ENCODE measurements at places on chromosomes 1 and 21.

GRCh38 chr1:3846541-3846940 lies 10.5 kb downstream of the CEP104 start:
- no peak for DNase-seq

GRCh38 chr21:28513428-28513827 lies 479.2 kb downstream of the LTN1 start:
- no peak for DNase-seq

DNA sequence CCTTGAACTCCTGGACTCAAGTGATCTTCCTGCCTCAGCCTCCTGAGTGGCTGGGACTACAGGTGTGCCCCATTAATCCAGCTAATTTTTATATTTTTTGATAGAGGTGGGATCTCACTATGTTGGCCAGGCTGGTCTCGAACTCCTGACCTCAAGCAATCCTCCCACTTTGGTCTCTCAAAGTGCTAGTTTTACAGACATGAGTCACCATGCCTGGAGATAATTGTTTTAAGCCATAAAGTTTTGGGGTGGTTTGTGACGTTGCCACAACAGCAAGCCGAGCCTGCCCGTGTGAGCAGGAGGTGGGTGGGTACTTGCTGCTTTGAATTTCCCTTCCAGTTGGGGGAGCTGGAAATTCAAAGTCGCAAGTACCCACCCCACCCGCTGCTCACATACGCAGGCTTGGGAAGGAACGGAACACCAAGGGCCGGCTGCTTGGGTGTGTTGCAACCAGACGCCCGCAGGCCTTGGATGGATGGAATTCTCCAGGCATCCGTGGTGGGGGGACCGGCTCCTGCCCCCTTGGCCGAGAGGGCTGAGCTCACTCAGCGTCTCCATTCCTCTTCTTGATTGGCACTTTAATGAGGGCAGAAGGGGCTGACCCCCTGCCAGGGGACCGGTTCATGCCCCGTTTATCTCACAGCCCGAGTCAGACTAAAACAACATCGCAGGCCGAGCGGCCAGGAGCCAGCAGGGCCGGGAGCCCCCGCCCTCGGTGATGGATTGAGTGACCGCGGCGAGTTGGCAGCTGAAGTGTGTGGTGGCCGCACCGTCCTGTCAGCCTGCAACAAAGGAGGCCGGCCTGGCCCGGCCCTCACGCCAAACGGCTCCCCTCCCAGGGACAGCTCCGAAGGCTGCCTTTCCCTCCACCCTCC lies 78.1 kb downstream of the DHRS3 start:
- DNase-seq, result no peak

DNA sequence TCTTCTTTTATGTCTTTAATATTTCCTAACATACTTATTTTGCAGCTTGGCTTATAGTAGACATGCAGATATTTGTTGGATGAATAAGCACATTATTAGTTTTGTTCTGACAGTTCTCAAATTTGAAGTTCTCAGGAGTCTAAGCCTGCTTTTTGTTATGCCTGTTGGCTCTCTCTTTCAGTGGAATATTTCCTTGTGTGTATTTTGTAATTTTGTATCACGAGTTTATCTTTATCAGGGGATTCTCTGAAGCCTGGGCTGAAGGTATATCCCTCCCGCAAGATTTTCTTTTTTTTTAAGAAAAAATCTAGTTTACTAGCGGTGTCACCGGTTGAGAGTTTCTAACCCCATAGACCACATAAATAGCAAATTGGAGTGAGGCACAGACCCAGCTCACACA lies 105.9 kb downstream of the RGL1 start:
- no peak for DNase-seq

DNA sequence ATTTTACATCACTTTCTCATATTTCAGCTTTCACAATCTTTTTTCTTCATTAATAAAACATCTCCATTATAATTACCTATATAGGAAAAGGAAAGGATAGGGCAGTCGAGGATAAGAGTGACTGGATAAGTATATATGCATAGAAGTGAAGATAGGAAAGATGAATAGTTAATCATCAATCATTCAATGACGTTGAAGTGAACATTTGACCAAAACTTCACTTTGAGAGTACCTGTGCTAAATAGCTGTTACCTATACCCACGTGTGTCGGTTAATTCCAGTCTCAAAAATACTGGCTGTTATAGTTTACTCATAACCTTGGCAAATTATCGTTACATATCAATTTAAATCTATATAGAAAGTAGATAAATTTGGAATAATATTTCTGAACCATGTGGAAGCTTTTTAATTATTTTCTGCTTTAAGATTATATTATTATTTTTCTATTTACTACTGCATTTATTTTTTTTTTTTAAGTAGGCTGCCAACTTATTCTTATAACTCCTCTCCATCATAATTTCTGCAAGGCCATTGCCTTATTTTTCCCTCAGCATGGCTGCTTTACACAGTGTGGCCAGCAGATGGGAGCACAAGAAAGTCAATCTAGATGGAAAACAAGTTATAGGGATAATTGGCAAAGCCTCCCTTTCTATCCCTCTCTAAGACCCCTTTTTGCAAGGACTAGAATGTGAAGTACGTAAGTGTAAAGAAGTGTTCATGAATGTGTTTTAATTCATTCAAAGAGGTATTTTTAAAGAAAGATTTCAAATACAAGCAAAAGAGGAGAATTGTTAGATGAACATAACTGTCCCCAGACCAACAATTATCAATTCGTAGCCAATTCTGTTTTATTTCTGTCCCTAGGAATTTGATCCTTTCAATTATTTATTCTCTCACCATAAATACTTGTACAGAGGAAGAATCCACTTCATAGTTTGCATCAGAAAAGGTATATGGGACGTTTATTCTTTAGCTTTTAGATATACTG lies 290.4 kb downstream of the KCNT2 start:
- DNase-seq, result peak; percentile 19

- DNase-seq, result peak; percentile 87
Observed at GRCh38 chr1:151710187-151710840, 6.3 kb downstream of the CELF3 start.

GRCh38 chr1:225699336-225699735 lies 46.4 kb upstream of the ENAH start:
- DNase-seq, result no peak

DNA sequence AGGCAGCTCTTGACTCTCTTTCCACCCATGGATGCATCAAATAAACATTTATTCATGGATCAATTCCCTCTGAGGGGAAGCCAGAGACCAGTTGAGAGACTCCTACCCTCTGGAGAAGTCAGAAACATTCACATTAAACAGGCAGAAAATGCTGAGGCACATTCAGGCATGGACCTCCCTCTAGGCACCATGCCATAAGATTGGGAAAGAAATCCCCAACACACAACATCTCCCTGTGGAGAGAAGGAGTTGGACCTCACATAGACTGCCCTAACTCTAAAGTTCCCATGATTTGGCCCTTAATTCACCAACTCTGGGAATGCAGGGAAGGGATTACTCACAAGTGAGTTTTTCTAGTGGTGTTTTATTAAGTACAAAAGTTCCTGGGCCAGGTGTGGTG lies 415.3 kb upstream of the C1orf87 start:
- DNase-seq, result no peak

GRCh38 chr1:77975386-77975785 lies 3.5 kb downstream of the FUBP1 start:
- DNase-seq, result no peak

- peak; percentile 11 for DNase-seq
Observed at GRCh38 chr1:30321246-30321910, 402.0 kb downstream of the MATN1 start.
